ENCODE measurements at places on chromosomes 6 and 20.
A peak's percentile ranks its signal among the peaks of the same experiment; 100 is the strongest.

DNA sequence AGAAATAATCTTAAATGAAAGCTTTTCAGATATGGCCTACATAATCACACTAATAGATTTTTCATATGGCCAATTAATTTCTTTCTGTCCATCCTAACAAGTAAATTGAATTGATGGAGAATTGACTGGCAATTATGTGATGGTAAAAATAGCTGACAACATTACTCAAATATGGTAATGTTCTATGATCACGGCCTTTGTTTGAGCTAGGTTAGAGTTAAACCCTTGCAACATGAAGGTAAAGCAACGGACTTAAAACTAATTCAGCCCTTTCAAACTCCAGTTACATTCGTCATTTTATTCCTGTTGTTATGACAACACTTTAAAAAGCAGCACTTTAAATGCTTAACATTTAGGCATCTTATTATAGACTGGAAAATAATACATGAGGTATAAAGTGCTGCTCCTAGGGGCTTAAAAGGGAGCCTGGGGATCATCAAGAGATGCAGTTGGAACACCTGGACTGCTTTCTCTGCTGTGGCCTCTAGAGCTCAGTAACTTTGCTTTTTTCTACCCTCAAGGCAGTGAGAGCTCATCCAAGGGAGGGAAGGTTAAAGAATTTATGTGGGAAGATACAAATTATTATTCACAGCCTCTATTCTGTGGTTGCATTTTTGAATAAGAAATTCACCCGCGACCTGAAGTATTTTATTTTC lies 46.9 kb downstream of the RIPOR2 start:
- DNase-seq: no peak

- DNase-seq: no peak
Observed at GRCh38 chr20:22453244-22454080, 130.9 kb downstream of the FOXA2 start.

- peak; percentile 61 for DNase-seq
Observed at GRCh38 chr6:26123675-26123946, 36.4 kb downstream of the HFE start.

- no peak for DNase-seq
Observed at GRCh38 chr6:37864250-37864649, 44.7 kb downstream of the ZFAND3 start.

- DNase-seq: no peak
Observed at GRCh38 chr6:6851059-6851948, 256.5 kb upstream of the RREB1 start.

DNA sequence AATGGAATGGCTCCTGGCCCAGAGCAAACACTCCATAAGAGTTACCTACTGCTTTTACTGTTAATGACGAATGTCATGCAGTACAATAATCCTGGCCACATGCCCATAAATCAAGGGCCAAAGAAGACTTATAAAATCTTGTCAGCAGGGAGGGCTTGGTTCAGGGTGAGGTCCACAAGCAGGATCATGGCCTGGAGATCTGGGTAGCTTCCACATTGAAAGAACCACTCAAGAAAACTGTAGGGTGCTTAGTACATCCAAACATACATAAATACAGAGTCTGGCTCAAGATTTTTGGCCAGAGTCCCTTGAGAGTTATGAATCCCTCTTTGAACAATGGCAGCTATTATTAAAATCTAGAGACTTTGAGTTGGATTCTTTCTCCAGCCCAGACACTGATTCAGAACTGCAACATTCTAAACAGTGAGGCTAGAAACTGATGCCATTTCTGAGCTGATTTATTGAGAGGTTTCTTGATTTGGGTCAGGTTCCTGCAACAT lies 188.7 kb downstream of the CDC5L start:
- DNase-seq: no peak

GRCh38 chr6:37321101-37321500 lies 32.7 kb upstream of the RNF8 start:
- no peak for DNase-seq

DNA sequence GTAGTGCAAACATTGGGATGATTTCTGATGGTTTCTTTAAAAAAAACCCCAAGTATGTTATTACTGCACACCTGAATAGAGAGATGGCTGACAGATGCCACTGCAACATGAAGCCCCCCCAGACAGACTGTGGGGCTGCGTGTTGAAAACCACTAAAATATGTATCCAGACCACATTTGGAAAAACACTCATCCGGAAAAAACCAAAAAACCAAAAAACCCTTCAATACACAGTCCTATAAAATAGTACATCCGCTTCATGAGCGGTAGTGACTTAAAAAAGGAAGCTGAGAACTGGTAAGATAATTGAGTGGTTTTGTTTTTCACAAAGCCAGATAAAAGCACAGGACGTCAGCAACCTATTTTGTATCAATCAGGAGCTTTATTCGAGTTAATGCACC lies 47.1 kb upstream of the EDN3 start:
- DNase-seq: no peak

- DNase-seq: no peak
Observed at GRCh38 chr6:92945799-92946198, 473.6 kb downstream of the EPHA7 start.

GRCh38 chr6:30195951-30196350 lies 17.3 kb downstream of the TRIM26 start:
- DNase-seq: no peak

GRCh38 chr20:22475662-22476061 lies 108.7 kb downstream of the FOXA2 start:
- no peak for DNase-seq

DNA sequence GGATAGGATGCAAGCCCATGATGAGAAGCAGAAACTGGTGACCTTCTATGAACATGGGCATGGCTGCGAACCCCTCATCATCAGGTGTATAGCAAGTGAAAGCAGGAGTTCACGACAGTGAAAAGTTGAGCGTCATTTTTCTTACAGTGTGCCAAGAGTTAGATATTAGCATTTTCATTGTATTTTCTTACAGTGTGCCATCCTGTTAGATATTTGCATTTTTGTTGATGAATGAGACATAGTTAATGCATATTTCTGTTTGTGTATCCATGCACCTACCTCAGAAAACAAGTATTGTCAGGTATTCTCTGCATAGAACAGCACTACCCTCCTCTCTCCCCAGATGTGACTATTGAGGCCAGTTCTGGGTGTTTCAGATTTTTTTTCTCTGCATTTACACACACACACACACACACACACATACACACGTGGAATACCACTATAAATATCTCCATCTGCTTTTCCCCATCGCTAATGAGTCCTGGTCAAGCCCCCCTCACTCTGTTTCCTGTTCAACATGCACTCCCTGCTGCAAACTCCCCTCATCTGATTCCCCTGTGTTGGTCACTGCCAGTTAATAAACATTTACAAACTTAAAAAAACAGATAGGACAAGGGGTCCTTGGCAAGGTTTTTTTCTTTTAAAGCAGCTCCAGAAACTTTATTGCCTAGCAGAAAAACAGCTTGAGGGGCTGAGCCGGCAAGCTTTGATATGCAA lies 41.7 kb downstream of the PLN start:
- DNase-seq: no peak

- no peak for DNase-seq
Observed at GRCh38 chr6:18488004-18488403, 100.9 kb downstream of the RNF144B start.

DNA sequence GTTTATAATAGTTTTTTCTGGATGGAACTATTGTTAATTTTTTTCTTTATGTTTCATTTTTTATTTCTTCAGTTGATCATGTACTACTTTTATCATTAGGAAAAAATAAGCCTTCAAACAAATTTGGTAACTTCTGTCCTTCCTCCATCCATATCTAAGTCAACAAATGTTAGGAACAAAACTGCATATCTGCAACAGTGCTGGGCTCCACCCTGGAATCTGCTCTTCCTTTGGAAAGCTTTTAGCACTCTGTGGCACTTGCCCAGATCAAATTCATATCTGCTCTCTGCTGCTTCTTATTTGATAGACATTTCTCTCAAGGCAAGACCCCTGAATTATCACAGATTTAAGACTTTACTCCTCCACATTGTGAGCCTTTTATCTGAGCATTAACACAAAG lies 24.3 kb upstream of the GPR63 start:
- no peak for DNase-seq

GRCh38 chr6:18676548-18676947 lies 289.4 kb downstream of the RNF144B start:
- no peak for DNase-seq

DNA sequence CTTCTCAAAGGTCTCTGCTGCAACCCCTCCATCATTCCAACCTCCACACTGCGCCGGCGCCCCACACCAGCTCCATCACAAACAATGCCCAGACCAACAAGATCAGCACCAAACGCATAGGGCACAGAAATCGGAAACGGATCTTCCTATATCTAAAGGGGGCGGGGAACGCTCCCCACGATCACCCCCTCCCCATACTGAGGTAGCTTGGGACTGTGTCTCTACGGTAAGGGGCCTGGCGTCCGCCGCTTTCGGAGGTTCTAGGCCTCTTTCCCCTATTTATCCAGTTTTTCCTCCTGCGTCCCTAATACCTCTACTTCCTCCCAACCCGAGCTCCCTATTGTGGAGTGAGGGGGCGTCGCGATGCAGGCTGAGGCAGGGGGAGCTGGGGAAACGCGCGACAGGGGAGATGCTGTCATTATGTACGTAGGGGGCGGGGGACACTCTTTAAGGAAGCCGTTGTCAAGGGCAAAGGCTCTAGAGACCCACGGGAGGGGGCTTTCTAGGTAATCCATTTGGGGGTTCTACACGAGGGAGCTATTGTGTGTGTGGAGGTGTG lies 909 bp downstream of the DNAAF9 start:
- no peak for DNase-seq

- no peak for DNase-seq
Observed at GRCh38 chr6:5305968-5306626, 44.8 kb downstream of the FARS2 start.
